ENCODE measurements at places on chromosomes 5 and 9. TPM values are rescaled to one million over a fixed set of nuclear protein-coding genes. Genes with fewer than 3 reads are reported as not detected.

DNA sequence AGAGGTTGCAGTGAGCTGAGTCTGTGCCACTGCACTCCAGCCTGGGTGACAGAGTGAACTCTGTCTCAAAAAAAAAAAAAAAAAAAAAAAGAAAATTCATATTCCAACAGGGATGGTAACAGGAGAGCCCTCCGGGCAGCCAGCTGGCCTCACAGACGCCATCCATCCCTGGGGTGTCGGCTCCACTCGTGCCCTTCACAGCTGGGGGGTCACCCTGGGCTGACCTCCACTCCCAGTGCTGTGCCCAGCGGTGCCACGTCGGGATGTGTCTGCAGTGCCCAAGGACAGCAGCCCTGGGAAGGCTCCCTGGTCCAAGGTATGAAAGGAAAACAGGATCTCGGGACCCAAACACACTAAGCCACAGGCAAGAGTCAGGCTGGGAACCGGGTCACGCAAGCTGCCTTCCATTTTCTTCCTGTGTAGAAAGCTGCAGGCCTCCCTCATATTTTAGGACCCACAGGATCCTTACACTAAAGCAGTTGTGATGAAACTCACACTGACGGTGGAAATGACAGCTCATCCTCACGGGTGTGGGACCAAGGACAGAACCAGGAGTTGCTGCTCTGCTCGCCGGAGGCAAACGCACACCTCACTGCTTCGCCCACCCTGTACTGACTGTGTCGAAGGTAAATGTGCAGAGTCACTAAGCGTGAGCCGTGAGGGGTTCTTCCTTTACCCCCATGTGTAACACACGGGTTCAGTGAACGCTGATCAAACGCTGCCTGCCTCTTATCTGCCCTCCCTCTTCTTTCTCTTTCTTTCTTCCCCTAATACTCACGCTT, 5.3 kb downstream of the SLC12A7 start:
- no peak for DNase-seq

DNA sequence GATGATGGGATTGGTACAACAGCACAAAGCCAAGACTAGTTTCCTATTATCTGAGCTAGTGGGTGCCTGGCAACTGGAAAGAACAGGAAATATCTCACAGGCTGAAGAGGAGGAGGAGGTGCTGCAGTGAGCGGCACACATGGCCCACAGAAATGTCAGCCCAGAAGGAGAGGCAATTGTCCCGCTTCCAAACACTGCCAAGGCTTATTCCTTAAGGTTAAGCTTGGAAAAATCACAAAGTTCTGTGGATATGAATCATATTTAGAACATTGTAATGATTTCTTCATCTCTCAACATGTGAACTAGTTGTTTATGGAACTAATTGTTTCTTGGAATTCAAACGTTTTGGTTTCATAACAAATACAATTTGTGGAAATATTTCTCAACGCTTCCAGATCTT, 1019.5 kb upstream of the SEMA6A start:
- DNase-seq = no peak

NLN gene
- 51.8 TPM for total RNA-seq

RGS14 gene
- total RNA-seq = 13.5 TPM

- DNase-seq = no peak
These were observed 157.2 kb upstream of the PHYKPL start for GRCh38 chr5:178389796-178390195.

ASTN2 gene
- total RNA-seq = 3.9 TPM

- DNase-seq = no peak
These were observed 332.8 kb upstream of the PTGER4 start for GRCh38 chr5:40346901-40347300.

DNA sequence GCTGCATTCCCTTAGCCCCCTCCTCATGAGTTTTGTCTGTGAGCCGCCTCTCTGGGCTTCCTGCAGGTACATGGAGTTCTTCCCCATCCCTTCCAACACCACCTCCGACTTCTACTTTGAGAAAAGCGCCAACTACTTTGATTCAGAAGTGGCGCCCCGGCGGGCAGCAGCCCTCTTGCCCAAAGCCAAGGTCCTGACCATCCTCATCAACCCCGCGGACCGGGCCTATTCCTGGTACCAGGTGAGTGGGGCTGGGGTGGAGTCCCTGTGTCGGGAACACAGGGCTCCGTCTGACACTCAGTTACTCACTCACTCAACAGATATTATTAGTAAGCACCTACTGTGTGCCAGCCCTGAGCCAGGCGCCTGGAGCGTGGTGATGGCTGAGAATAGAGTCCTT, 37.3 kb downstream of the NDST1 start:
- DNase-seq = no peak

DNA sequence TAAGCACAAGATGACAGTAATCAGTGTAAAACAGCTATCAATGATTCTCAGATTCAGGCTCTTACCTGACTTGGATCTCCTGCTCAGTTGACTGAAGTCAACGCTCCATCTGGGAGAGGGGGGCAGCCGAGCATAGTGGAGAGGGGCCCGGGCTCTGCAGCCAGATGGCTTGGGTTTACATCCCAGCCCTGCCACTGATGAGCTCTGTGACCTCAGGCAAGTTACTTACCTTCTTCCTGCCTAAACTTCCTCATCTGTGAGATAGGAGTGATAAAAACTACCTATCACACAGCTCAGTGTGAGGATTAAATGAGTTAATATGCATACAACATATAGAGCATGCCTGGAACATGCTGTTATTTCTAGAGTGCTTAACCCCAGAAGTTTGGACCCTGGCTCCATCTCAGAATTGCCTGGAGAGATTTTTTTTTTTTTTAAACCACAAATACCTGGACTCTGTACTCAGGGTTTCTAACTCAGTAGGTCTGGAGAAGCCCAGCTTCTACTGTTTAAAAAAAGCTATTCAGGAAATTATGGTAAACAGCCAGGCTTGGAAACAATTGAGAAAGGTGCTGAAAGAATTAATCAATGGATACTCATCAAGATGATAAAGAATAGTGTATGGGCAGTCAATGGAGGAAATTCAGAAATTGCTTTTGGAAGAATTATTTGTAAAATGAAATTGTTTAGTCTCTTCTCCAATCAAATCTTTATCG, 72.2 kb downstream of the ANKRD55 start:
- no peak for DNase-seq

NAIF1 gene
- 14.6 TPM for total RNA-seq

DNA sequence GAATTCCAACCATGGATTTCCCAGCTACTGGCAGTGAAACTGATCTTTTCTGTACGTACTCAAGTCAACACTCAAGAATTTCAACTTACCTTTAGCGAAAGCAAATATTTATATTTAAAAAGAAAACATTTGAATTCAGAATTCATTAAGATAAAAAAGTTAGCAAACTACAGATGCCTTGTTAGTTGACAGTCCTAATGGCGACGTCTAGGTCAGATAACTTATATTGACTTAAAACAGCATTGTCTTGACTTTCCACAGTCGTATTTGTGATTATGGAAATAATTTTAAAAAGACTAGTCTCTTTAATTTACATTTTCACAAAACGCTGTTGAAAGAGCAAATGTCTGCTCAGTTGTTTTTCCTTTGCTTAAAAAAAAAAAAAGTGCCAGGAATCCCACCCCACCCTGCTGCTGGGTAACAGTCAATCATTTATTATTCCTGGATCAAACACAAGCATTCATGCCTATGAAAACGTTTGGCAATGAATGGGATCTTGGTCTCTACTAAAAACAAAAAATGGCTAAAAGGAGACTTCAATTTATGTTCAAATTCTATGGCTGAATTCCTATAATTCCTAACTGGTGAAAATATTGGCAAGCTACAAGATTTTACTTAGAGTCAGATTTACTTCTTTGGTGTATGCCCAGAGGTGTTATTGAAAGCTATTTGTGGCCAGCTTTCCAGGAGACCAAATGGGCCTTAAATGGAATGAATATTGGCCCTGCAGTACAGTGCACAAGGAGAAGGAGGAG, 22.0 kb downstream of the OR2S2 start:
- no peak for DNase-seq

IFNA21 gene
- total RNA-seq = not detected

EQTN gene
- total RNA-seq = not detected

GRCh38 chr5:178467568-178468195, 122.5 kb downstream of the COL23A1 start:
- no peak for DNase-seq

DNA sequence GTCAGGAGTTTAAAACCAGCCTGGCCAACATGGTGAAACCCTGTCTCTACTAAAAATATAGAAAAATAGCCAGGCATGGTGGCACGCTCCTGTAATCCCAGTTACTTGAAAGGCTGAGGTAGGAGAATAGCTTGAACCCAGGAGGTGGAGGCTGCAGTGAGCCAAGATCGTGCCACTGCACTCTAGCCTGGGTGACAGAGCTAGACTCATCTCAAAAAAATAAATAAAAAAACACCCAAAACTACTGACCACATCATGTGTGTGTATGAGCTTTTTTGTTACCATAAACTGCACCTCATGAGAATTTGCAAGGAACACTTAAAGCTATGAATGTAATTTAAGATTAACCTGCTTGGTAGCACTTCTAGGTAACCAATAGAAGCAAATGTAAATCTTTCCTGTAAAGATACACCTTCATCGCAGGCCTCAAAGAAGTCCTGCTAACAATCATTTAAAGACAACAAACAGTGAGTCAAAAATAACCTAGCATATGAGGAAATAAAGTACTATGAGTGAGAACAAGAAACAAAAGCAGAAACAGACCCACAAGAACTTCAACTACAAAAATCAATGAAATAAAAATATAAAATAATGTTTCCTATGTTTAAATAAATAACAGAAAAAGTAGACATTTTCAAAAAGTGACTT, 13.0 kb downstream of the SLC38A9 start:
- DNase-seq = no peak

- DNase-seq = no peak
These were observed 19.6 kb upstream of the SUSD3 start for GRCh38 chr9:93038918-93039317.

SLC6A7 gene
- total RNA-seq = not detected

SKIC3 gene
- total RNA-seq = 69.1 TPM

IRX4 gene
- 0.18 TPM for total RNA-seq

ENHO gene
- 7.2 TPM for total RNA-seq

SNCAIP gene
- total RNA-seq = not detected

DNA sequence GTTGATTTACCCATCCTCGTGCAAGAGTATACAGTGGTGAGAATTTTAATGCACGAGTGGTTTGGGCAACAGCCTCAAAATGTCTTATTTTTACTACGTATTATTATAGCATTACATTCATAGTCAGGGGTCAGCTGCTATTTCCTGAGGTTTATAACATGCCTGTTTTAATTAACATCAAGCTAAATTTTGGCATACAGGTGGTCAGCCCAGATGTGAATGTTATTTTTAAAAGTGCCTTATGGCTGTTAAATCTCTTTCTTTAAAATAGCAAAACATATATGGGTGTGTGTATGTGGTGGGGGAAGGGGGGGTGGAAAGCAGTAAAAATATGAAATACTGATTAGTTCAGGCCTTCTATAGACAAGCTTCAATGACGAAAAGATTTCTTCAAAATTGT, 424.5 kb upstream of the CLINT1 start:
- no peak for DNase-seq

DNA sequence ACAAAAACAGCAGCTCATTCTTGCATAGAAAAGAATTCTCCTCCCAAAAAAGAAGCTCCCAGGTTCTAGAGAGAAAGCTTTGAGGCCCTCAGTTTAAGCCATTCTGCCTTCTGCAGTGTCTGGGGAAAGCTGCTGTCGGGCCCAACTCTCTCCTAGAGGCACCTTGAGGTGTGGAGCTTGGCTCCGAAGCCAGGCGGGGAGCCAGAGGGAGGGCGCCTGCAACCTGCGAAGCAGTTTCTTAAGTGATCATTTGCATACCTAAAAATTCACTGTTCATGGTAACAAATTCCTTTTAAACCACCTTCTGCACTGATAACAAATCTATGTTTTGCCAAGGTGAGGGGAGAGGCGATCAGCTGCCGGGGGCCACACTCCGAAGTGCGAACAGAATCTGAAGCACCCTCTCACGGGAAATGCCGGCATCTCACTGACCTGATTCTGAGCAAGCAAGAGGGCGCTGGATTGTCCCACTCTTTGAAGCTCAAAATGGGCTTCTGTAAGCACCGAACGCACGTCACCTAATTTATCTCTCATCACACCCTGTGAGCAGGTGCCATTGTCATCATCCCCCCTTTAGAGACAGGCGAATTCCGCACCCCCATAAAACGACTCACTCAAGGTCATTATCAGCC, 86.1 kb downstream of the GTF3C4 start:
- DNase-seq = no peak

All from Panc1 (cell line).